Choroid plexus epithelial cell (primary cell): ENCODE measurements at places on chromosomes 2 and 18.
A peak's percentile ranks its signal among the peaks of the same experiment; 100 is the strongest.

DNA sequence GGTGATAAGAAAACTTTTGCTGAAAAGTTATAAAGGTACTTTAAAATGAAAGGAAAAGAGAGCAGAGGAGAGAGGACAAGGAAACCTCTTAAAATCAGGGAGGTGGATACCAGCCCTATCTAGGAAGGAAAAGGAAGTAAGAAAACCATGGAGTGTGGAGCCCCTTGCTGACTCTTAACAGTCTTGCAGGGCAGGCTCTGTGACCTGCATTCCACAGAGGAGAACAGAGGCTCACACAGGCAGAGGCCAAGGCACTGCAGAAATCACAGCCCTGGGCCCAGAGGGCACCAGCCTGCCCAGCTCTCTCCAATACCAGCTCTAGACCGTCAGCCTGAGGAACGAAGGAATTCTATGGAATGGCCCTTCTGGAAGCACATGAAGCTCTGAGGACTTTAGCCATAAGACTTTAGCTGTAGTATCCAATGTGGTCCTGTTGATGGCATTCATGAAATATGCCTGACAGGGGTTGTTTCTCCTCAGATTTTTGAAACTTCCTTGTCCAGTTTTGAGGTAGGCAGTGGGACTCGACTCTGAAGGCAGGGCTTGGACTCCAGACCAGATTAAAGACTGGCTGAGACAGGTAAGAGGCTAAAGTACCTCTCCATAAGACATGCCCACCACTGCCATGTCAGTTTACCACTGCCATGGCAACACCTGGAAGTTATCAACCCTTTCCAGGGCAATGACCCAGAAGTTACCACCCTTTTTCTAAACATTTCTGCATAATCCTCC lies 216.3 kb downstream of the ANAPC1 start:
- peak; percentile 87 for DNase-seq

- no peak for DNase-seq
These were observed 18.4 kb downstream of the MREG start for GRCh38 chr2:215994911-215995310.

GRCh38 chr2:129619471-129619870 lies 360.0 kb upstream of the RAB6C start:
- peak; percentile 1 for DNase-seq

- no peak for DNase-seq
These were observed 63.8 kb downstream of the GALNT13 start for GRCh38 chr2:153935511-153935910.

- peak; percentile 30 for DNase-seq
These were observed 234.9 kb upstream of the CYRIA start for GRCh38 chr2:16900405-16901025.

DNA sequence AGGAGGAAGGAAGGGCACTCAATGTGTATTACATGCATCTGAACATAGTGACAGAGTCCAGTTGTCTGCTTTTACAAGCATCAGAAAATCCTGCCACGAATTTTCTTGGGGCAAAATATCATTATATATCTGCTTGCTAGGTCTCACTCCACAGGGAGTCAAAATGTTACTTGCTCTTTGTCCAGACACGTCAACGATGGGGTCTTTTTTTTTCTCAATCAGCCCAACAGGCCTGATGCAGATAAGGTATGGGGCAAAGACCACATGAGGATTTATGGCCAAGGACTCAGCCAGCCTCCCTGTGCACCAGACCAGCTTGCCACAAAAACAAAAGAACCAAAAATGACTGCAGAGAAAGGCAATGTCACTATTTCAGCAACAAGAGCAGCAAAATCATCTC lies 323.4 kb upstream of the PKDCC start:
- no peak for DNase-seq

DNA sequence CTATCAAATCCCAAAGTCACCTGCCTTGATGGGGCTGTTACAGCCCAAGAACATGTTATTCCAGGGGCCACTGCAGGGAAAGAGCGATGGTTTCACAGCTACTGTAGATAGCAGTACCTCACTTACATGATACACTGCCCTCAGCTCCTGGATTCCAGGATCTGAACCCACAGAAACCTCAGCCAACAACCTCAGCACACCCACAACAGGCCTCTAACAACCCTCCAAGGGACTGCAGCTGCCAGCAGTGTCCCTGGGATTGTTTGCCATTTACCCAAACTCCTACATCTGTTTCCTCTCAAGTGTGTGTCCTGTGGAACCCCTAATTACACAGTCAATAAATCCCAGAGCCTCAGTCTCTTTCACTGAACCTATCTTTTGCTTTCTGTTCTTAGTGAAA lies 28.2 kb downstream of the OSBPL1A start:
- DNase-seq: no peak

DNA sequence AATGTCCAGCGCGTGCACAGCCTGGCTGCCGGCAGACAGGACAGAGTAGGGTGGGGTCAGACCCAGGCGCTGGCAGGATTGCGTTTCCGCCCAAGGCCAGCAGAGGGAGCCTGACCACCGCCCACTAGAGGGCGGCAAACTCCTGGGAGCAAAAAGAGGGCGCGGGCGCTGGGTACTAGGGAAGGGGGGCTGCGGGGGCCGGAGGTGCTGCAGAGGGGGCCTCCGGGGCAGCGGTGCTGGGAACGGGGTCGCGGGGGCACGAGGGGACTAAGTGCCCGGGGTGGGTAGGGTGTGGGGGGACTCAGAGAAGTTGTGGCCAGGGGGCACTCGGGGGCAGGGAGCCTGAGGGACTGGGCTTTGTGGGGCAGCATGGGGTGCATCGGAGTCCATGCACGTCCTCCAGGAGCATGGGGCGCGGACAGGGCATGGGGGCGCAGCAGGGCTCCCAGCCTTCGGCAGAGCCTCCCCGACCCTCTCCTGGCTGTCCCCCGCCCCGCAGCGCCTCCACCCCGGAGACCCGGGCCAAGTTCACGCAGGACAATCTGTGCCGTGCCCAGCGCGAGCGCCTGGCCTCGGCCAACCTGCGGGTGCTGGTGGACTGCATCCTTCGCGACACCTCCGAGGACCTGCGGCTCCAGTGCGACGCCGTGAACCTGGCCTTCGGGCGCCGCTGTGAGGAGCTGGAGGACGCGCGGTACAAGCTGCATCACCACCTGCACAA lies 3.2 kb downstream of the TEKT4 start:
- DNase-seq: peak; percentile 12

DNA sequence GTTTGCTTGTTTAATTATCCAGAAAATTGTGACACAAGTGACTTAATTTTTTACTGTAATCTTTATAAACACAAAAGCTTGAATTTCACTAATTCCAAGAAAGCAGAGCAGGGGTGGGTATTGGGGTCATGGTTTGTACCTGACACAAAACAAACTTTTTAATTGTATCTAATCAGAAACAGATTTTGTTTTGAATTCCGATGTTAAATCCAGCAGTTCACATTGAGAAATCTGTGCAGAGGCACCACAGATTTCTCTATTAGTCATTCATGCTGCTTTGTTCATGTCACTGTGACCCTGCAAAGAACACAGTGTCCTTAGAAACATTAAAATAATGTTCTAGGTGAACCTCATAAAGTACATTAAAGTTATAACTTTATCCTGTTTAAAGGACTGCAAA lies 443.4 kb downstream of the NYAP2 start:
- peak; percentile 62 for DNase-seq

GRCh38 chr18:11761553-11761952 lies 72.5 kb downstream of the GNAL start:
- peak; percentile 15 for DNase-seq

- no peak for DNase-seq
These were observed 10.6 kb upstream of the SAP130 start for GRCh38 chr2:128038411-128038810.

DNA sequence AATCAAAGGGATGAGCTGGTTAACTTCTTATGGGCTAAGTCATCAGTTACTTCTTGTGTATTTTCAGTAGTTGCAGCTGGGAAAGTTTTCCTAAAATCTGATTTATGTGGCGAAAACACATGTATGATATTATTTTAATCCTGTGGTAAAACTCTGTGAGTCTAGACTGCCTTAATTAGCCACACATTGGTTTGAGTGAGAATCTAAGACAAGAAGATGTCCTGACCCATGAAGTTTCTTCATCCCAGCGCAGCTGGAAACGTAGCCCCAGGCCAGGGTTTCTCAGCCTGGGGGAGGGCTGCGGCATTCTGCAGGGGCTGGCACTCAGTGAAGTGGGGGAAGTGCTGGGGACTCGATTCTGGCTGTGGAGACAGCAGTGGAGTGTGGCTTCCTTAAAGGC lies 44.7 kb upstream of the INHBB start:
- DNase-seq: no peak
